ENCODE measurements at places on chromosomes 1 and 21.

GRCh38 chr1:214002472-214002871 is 14.7 kb downstream of the PROX1 start:
- peaks cover 5% of the 10 kb centered on the region for H3K27me3 ChIP-seq
- no peaks in the 10 kb centered on the region for H3K36me3 ChIP-seq
- no peak overlapping the region for H3K4me3 ChIP-seq
- no peak overlapping the region for H3K27ac ChIP-seq
- H3K4me1 ChIP-seq: no peaks in the 10 kb centered on the region
- DNase-seq: no peak

- no peak overlapping the region for H3K27ac ChIP-seq
- H3K36me3 ChIP-seq: no peaks in the 10 kb centered on the region
- no peak overlapping the region for H3K4me3 ChIP-seq
- DNase-seq: no peak
- peaks cover 37% of the 10 kb centered on the region for H3K4me1 ChIP-seq
- H3K27me3 ChIP-seq: peaks cover 8% of the 10 kb centered on the region
These were observed 49.1 kb downstream of the DDX20 start for GRCh38 chr1:111804776-111805175.

- H3K4me3 ChIP-seq: no peak overlapping the region
- H3K4me1 ChIP-seq: peaks cover 21% of the 10 kb centered on the region
- H3K27ac ChIP-seq: no peak overlapping the region
These were observed 76.7 kb upstream of the TARDBP start for GRCh38 chr1:10935724-10936123.

DNA sequence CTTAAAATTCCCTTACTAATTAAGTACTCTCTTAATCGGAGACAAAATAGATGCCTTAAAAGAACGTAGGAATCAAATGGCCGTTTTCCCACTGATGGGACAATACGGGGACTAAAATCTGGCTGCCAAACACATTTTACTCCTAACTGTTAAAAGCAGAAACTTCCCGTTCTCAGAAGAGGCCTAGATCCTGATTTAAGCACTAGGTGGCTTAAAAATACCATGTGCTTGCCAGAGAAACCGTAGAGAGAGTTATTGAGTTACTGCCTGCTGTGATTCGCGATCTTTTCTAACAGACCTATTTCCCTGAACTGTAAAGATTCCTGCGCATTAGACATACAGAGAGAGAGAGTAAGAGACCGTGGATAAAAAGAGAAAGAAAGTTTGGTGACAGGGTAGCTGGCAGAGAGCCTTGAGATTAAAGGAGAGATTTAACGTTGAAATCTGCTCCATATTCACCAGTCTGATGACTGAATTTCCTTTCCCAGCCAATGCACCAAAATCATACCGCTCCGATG is 54.4 kb upstream of the STUM start:
- H3K36me3 ChIP-seq: peaks cover 2% of the 10 kb centered on the region
- H3K4me3 ChIP-seq: no peak overlapping the region
- DNase-seq: no peak

- H3K4me3 ChIP-seq: no peak overlapping the region
- H3K36me3 ChIP-seq: no peaks in the 10 kb centered on the region
- H3K27me3 ChIP-seq: peaks cover 21% of the 10 kb centered on the region
- H3K27ac ChIP-seq: no peak overlapping the region
These were observed 147.2 kb downstream of the CHD1L start for GRCh38 chr1:147389532-147390184.

DNA sequence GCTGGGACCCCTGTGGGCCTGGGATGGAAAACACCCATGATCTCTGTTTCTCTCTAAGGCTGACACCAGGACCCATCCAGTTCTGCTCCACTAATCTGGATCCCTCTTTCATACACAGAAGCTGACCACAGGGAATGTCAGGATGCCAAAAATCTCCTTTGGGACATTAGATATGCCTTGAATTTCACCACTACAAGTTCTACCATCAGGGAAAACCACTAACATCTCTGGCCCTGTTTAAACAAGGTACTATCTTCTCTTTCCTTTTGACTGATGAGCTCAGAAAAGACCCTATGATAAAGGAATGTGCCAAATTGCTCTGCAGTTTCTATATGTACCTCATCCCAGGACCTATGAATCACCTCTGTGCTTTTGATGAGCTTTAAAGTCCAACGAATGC is 10.2 kb upstream of the PLXNA2 start:
- DNase-seq: no peak
- no peak overlapping the region for H3K27ac ChIP-seq
- peaks cover 52% of the 10 kb centered on the region for H3K27me3 ChIP-seq
